Fibroblast of villous mesenchyme (primary cell): ENCODE measurements at places on chromosomes 1 and 21. TPM values are rescaled to one million over a fixed set of nuclear protein-coding genes. Genes with fewer than 3 reads are reported as not detected.

- DNase-seq = peak; percentile 86
Measured at GRCh38 chr1:201530741-201531531, 8.0 kb upstream of the NAV1 start.

DNA sequence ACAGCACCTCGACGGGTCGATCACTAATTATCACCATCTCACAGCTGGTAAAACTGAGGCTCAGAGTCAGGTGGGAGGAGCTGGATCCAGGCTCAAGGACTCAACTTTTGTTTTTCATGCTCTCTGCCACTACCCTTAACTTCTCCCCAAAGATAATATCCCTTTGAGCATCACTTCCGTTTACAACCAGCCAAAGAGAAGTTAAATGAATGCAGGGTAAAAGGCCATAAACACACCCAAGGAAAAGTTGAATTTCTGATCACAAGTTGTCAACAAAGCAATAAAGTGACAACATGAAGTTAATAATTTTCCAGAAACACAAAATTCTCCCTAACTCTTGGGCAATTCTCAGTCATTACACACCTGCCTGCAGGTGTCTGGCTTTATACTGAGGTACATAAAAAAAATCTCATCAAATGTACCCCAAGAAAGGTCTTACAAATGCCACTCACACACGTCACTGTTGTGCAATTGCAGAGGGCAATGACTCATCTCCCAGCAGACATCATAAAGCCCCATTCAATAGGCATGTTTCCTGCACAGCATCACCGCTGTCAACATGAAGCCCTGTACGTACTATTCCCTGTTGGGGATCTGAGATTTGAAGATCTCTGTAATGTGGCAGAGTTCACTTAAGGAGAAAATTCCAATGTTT, 3.4 kb downstream of the OR2T11 start:
- DNase-seq = no peak

GRCh38 chr1:165075725-165076370, 280.7 kb downstream of the LMX1A start:
- DNase-seq = peak; percentile 25

DNA sequence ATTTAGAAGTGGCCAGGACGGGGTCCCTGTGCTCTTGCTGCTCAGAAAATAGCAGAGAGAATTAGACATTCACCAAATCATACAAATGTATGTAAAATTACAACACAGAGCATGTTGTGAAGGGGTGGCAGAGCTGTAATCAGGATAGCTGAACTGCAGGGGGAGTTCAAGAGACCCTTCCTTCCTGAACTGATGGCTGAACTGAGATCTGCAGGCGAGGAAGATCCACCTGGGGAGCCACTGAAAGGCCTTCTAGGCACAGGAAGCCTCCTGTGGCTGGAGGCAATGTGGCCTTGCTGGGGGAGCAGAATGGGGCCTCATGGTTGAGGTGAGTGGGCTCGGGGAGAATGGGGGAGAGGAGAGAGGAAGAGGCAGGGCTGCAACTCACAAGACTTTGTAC, 216.5 kb downstream of the PRDM2 start:
- DNase-seq = no peak

- peak; percentile 4 for DNase-seq
Measured at GRCh38 chr1:70767377-70767776, 280.2 kb downstream of the PTGER3 start.

- peak; percentile 15 for DNase-seq
Measured at GRCh38 chr1:205108464-205108863, 13.3 kb downstream of the RBBP5 start.

DNA sequence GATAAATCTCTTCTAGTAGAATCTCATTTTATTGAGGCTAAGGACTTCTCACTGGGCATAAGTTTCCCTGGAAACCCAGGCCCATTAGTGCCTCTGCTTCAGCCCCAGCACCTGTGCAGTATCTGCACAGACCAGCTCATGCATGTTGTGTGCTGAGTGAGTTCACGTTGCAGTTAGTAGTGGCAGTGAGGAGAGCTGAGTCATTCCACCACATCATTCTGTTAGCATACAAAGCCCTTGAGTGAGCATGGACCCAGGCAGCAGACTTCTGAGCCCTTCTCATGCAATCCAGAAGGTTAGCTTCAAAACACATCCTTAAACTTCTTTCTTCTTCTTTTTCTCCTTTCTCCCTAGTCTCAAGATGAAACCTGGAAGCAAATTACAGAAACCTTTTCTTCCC, 45.8 kb upstream of the NTPCR start:
- DNase-seq = peak; percentile 18

DNA sequence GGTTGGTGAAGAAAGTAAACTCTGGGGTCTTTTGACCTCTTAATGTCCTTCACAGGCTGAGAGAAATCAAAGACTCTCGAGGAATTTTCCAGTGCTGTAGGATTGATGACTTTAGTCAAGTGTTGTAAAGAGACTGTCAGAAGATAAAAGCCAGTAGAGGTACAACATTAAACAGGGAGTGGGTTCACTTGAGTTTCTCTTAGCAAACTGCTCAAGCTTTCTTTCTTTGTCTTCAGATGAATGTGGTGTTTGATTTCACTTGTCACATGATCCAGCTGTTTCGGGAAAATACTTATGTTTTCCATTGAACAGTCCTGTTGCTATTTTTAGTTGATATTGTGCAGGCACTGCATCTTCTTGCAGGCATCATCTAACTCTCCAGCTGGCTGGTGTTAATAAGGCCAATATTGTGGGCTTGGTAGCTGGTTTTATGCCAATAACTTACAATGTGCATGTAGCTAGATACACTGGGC, 45.6 kb downstream of the XCL2 start:
- peak; percentile 87 for DNase-seq

DNA sequence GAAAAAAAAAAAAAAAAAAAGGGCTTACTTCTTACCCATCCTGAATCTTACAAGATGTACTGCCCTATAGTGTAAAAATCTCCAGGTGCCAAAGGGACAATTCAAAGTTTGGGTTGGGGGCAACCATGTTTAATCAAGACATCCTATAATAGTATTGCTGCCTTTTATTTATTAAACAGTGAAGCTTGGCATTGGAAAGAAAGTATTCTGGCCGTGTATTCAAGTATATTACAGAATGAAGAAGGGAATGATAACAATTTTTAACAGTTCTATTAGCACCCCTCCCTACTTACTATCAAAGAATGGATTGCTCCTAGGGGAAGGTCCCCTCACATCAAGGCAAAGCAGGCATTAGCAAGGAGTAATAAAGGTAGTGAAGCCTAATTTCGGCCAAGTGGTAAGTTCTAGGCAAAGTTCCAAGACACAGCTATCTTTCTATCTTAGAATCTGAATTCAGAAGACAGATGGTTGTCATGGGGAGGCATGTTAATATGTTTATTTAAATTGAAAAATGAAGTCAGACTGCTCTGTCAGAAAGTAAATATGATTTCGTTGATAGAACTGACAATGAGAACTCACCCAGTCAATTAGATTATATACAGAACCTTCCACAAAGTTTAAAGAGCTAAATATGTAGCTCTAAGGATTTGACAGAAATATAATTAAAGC, 24.6 kb downstream of the ST7L start:
- no peak for DNase-seq

GRCh38 chr1:13556224-13556764, 27.3 kb upstream of the PDPN start:
- DNase-seq = no peak

DNA sequence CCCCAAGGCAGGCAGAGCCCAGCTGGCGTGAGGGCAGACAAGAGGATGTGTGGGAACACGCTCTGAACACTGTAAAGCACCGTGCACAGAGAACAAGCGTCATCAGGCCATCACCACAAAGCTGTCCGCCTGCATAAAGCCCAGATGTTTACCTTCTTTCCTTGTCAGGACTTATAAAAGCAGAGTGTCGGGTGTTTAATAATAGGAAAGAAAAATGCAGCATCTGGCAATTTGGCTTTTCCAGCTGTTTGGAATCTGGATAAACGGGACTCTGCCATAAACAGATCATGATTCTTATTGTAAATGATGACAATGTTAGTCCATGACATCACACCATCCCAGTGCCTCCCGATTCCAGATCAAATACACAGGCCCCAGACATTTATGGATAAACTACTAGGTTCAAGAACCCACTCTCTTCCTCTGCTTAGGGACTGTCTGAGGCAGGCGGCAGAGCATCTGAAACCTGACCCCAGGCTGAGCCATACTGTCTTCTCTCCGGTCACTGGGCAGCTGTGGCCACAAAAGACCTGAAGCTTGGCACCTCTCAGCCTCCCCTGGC, 4.2 kb downstream of the GLIS1 start:
- DNase-seq = peak; percentile 88

ZNF593OS gene
- total RNA-seq = 0.32 TPM in 1 of 2 replicates, not detected in the other

SPRR1A gene
- not detected in 2 replicates for total RNA-seq

EVA1B gene
- total RNA-seq = 191 and 305 TPM in 2 replicates
